Foreskin keratinocyte (primary cell): ENCODE measurements at places on chromosomes 7 and 10.

- DNase-seq = no peak
These were observed 280.1 kb downstream of the TCF7L2 start for GRCh38 chr10:113230011-113230610.

DNA sequence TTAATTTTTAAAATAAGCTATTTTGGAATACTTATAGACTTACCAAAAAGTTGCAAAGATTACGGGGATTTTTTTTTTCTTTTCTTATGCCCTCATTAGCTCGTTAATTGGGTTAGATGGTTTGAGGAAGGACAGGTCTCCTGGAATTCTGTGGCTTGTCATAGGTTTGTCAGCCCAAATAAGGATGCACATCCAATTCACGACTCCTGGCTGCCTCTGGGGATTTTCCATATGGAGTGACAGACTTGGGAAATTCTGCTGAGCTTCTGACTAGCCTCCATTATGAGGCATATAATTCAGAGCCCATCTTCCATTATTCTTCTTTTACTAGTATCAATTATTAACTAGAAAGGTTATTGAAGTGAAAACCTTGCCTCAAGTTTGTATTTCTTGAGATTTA lies 102.1 kb downstream of the AUTS2 start:
- DNase-seq = no peak

DNA sequence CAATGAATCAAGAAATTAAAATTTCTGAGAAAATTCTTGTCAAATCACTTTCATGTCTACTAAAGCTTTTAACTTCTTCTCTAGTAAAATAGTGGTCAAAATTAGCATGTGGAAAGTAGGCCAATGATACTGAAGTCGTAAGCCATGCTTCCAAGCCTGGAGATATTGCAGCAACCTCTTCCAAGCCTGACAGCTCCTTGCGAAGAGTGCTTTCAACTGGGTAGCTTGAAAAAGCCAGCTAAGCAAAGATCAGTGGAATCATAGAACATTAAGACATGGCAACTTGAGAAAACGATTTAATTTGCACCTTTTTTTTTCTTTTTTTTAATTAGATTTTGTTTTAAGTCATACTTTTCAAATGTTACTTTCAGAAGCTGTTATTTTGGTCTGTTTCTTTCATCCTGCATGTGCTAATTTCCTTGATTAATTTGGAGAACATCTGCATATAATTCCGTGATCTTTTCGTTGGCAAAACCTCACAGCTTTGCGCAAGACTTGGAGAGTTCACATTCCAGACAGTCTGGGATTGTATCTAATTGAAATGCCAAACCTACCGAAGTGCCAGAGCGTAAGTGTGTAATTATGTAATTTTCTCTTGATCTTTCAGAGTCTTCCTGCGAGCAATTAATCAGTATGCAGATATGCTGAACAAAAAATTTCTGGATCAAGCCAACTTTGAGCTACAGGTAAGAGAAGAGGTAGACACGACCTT lies 142.2 kb upstream of the INSYN2A start:
- no peak for DNase-seq

- DNase-seq = peak; percentile 93
These were observed 40.0 kb downstream of the GOLGA7B start for GRCh38 chr10:97889461-97890265.

- no peak for DNase-seq
These were observed 69.8 kb downstream of the DIP2C start for GRCh38 chr10:619710-620109.

- DNase-seq = no peak
These were observed 51.0 kb upstream of the NKX6-2 start for GRCh38 chr10:132836832-132837540.

- no peak for DNase-seq
These were observed 67.4 kb downstream of the HHEX start for GRCh38 chr10:92757066-92757710.

GRCh38 chr10:73971636-73972354 lies 26.1 kb upstream of the VCL start:
- DNase-seq = no peak

- no peak for DNase-seq
These were observed 60.8 kb upstream of the KCNMA1 start for GRCh38 chr10:77698267-77698931.

DNA sequence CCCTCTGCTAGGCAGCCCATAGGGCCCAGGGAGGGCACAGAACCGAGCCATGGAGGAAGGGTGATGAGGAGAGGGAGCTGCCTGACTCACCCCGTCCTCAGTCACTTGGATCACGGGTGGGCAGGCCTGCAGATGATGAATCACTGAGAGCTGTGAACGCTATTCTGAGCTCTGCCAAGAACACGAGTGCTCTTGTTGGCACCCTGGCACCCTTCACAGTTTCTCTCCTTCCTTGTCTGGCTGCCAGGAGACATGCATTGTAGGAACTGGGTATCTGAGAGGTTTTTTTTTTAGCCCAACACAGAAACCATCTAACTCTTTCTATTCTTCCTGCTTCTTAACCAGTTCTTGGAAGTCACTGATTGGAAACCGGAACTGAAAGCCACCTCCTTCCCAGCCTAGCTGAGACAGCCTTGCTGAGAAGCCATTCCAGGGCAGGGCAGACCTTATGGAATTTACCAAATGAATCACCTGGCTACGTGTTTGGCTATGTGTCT lies 82.1 kb downstream of the SLC37A3 start:
- peak; percentile 93 for DNase-seq

DNA sequence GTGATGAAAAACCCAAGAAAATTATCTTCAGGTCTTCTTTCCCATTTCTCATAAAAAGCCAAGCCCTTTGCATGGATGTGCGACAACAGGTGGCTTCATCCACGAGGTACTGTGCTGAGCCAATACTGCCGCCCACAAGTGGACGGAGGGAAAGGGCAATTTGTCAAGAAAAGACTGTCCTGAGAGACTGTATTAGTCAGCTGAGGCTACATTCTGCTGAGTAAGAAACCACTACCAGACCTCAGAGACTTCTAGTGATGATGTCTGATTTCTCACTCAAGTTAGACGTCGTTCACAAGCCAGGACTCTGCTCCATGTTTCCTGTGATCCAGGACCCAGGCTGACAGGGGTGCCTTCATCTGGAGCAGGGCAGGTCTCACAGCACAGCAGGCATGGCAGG lies 171.5 kb upstream of the CDCA7L start:
- DNase-seq = no peak
